T-cell (primary cell): ENCODE measurements at places on chromosomes 12 and 14.
A peak's percentile ranks its signal among the peaks of the same experiment; 100 is the strongest.

DNA sequence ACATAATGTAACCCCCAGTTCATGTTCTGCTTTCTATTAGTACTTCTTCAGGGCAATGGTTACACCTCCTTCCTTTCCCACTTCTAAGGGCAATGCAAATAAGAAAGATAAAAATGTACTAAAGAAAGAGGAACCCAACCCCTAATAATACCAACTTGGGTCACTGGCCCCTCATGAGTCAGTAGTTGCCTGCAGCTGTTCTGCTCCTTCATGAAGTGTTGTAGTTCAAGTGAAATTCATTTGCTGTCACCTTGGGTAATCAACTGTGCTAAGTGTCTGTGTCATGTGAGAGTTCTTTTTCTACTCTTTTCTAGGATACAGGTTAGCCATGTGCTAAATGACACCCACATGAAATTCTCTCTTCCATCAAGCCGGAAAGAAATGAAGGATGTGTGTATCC lies 91.8 kb downstream of the PLXNC1 start:
- no peak for DNase-seq

- DNase-seq, result no peak
Observed at GRCh38 chr12:120540445-120540844, 6.3 kb downstream of the RNF10 start.

- peak; percentile 24 for DNase-seq
Observed at GRCh38 chr12:92408072-92408900, 262.6 kb upstream of the BTG1 start.

DNA sequence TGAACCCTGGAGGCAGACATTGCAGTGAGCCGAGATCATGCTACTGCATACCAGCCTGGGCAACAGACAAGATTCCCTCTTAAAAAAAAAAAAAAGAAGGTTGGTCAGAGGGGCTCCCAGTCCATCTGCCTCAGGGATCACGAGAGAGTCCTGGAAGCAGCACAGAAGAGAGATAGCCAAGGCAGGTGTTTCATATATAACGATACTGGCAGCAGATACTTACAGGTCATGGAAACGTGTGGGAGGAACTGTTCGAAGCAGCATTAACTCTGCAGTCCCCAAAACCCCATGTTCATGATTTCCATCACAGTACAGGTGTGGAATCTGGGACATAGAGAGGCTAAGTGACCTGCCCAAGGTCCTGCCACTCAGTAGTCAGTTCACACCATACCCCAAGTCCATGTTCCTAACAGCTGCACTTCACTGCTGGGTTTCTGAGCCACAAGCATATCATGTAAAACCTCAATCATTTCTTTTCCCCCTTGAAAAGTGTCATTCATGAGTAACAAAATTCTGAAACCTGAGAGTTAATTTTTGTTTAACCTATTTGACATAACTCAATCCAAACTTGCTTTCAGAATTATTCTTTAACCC lies 16.7 kb downstream of the CDK2AP1 start:
- DNase-seq, result no peak

DNA sequence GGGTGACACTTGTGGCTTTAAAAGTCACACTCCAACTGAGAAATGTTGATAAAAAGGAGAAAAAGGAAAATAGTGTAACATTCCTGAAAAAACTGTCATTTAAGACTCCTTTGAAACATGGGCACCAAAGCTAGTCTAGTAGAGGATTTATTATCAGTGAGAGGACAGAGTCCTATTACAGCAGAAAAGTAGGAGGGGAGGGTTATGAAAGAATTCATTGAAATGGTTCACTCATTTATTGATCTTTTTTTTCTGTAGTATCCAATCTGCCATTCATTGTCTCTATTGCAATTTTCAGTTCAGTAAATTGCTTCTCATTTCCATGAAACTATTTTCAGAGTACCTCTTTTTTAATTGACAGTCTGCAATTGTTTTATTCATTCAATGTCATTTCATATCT lies 25.4 kb downstream of the PPM1A start:
- DNase-seq, result no peak

DNA sequence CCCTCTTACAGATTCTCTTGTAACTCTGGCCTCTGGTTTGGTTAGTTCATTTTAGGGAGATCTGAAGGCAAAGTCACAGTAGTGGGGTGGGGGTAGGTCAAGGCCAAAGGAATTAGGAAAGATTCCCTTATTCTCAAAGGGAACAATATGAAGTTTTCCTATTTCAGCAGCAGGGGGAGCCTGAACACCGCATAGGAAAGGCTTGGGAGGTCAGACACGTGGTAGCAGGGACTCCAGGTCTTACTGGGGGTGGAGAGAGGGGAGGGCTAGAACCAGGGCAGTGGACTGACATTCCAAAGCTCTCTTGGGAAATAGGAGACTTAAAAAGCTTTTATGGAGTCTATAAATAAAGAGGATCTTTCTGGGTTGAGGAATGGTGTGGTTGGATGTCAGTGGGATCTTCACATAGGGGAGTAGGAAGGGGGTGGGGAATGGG lies 1.3 kb downstream of the ZC3H10 start:
- peak; percentile 56 for DNase-seq

- no peak for DNase-seq
Observed at GRCh38 chr12:126464153-126464552, 1398.9 kb downstream of the AACS start.
